ENCODE measurements at places on chromosomes 13 and 19.

- DNase-seq = no peak
These were observed 101.6 kb downstream of the IRS2 start for GRCh38 chr13:109684824-109685202.

DNA sequence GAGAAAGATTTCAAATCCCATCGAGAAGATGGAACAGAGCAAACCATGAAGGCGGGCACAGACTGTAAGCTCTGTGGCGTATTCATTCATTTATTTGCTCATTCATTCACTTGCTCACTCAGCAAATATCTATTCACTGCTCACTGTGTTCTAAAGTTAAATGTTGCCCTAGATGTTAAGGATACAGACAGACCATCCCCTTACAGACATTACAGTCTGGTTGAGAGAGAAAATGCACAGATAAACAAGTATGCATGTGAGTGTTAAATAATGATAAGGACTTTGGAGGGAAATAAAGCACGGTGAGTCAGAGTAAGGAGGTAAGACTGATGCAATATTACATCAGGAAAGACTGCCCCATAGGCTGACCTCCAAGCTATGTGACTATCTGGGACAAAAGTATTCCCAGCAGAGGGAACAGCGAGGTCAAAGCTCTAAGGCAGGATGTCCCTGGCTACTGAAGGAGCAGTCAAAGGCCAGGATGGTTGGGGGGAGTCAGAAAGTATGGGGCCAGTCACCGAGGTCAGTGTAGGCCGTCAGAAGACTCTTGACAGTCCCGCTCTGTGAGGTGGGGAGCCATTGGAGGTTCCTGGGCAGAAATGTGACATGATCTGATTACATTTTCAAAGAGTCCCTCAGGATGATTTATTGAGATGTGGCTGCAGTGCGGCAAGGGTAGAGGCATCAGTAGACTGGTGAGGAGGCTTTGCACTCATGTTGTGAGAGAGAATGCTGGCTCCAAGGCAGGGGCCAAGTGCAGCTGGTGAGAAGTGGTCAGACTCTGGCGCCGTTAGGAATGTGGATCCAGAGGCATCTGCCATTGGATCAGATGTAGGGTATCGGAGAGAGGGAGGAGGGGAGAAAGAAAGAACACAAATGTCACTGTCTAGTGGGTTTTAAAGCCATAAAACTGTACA lies 37.9 kb downstream of the MBNL2 start:
- no peak for DNase-seq

DNA sequence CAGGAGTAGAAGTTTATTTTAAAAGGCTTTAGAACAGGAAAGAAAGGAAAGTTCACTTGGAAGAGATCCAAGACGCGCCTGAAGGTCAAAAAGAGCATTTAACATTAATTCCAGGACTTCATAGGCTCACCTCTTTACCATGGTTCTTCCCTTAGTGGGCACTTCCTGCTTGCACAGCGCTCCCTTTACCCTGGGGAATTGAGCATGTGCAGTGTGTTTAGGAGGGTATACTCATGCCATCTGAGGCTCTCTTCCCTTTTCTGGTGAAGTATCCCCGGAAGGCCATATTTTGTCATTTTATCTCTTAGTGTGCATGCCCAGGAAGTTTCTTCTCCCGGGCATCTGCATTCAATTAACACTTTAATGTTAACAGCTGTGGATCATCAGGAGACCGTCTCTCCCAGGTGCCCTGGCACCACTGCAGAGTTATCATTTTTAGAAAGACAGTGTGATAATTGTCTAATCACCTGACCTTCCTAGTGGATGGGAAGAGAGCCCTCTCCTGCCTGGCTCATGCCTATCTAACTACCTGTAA lies 66.1 kb upstream of the ABCC4 start:
- DNase-seq = no peak

- DNase-seq = peak; percentile 59
These were observed 11.7 kb downstream of the PRR36 start for GRCh38 chr19:7862413-7862951.

GRCh38 chr19:29560313-29561075 lies 34.7 kb downstream of the VSTM2B start:
- DNase-seq = no peak

- no peak for DNase-seq
These were observed 82.2 kb downstream of the SLC7A1 start for GRCh38 chr13:29513002-29513980.

DNA sequence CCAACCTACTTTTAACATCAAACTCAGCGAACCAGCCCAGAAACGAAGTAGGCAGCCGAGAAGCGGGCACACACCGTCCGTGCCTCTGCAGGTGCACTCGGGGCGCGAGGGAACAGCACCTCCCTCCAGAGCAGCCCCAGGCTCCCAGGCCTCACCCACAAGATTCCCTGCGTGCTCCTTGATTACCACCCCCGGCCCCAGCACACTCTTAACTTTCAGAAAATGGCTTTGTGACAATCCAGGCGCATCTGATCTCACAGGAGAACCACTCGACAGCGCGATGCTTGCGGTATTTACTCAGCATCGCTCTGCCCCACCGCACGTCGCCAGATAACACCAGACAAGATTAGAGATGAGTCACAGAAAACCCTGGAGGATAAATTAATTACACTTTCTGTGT lies 134.9 kb upstream of the SPACA7 start:
- no peak for DNase-seq

GRCh38 chr13:74761801-74762757 lies 627.9 kb upstream of the KLF12 start:
- DNase-seq = no peak

- no peak for DNase-seq
These were observed 4.7 kb upstream of the CBLC start for GRCh38 chr19:44772959-44773358.

Data from D341Med (cell line).